Activated CD4-positive, alpha-beta T cell treated with anti-CD3 and anti-CD28 coated beads, Interleukin-2, amount 10 ng/mL, durations not matched to agents 24 days and 14 days (primary cell): ENCODE measurements at places on chromosomes 16 and 17. TPM values are rescaled to one million over a fixed set of nuclear protein-coding genes. Genes with fewer than 3 reads are reported as not detected.
A peak's percentile ranks its signal among the peaks of the same experiment; 100 is the strongest.

The CDH11 gene
- not detected in 2 replicates for total RNA-seq

DNA sequence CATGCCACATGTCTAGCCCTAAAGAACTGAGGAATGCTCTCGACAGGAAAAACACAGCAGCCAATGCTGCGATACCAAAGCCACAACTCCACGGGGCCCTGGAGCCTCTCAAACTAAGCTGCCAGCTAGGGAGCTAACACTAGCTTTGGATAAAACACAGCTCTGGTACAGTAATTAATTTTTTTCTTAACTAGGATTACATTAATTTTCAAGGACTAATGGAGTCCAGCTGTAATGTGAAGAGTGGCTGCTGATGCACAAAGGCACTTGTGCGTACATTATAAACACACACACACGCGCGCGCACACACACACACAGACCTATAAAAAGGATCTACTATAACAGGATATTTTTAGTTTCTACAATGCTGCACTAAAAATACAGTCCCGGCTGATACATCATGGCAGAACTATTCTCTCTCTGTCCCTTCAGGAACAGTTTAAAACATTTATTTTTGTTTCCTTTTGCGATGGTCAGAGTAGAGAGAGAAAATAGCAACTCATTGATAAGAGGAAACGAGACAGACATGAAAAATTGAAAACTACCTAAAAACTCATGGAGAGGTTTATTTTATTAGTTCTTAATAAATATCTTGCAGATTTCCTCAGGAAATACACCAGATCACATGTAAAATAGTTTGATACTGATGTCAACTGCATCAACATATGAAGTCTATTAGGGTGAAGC is 88.5 kb downstream of the SMG6 start:
- peaks cover 55% of the 10 kb centered on the region for H3K4me1 ChIP-seq
- DNase-seq, result peak; percentile 67
- peak overlapping the region; percentile 84 for H3K4me3 ChIP-seq

- H3K4me1 ChIP-seq, result peaks cover 39% of the 10 kb centered on the region
- H3K36me3 ChIP-seq, result no peaks in the 10 kb centered on the region
- peak overlapping the region; percentile 91 for H3K4me3 ChIP-seq
- peak overlapping the region; percentile 60 for H3K27ac ChIP-seq
- H3K27me3 ChIP-seq, result peaks cover 46% of the 10 kb centered on the region
Measured at GRCh38 chr17:14297161-14297851, 3.6 kb upstream of the HS3ST3B1 start.

The SDR42E2 gene
- total RNA-seq, result 0.07 TPM in 1 of 2 replicates, not detected in the other

The RAP1GAP2 gene
- 0.79 and 1.5 TPM in 2 replicates for total RNA-seq

The WNT3 gene
- 0.05 and 0.07 TPM in 2 replicates for total RNA-seq

- H3K4me1 ChIP-seq, result peaks cover 16% of the 10 kb centered on the region
- H3K4me3 ChIP-seq, result no peak overlapping the region
- no peak for DNase-seq
- no peak overlapping the region for H3K27ac ChIP-seq
- H3K36me3 ChIP-seq, result peaks cover 18% of the 10 kb centered on the region
- no peaks in the 10 kb centered on the region for H3K27me3 ChIP-seq
Measured at GRCh38 chr16:4696172-4696904, 3.0 kb downstream of the NUDT16L1 start.

The SLC12A4 gene
- total RNA-seq, result 40.6 and 44.7 TPM in 2 replicates

- H3K27ac ChIP-seq, result no peak overlapping the region
- no peak for DNase-seq
- peaks cover 10% of the 10 kb centered on the region for H3K4me1 ChIP-seq
- peaks cover 22% of the 10 kb centered on the region for H3K36me3 ChIP-seq
- H3K4me3 ChIP-seq, result no peak overlapping the region
Measured at GRCh38 chr16:4057439-4057877, 58.8 kb downstream of the ADCY9 start.

The TUBB3 gene
- 2.2 and 2.6 TPM in 2 replicates for total RNA-seq

The CDH1 gene
- total RNA-seq, result 1.4 and 1.5 TPM in 2 replicates

The KRTAP9-2 gene
- total RNA-seq, result not detected in 2 replicates

GRCh38 chr16:10349851-10350250 is 36.0 kb upstream of the ATF7IP2 start:
- no peak overlapping the region for H3K4me3 ChIP-seq
- no peaks in the 10 kb centered on the region for H3K36me3 ChIP-seq
- DNase-seq, result no peak
- H3K4me1 ChIP-seq, result no peaks in the 10 kb centered on the region

DNA sequence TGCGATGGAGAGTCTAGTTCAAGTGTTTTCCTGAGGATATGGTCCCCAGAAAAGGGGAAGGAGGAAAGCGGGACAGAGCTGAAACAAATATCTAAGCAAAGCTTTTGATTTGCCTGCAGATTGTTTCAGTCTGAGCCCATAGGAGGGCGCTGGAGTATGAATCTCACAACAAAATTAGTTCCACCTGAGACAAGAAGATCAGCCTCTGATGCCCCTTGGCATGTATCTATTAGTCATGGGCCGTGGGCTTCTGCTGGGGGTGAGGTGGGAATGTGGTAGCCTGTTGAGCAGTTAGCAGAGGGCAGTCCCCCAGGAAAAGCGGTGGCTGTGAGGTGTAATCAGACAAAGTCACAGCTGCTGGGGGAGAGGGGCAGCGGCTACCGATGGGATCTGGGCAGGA is 446.9 kb downstream of the CA10 start:
- no peak overlapping the region for H3K4me3 ChIP-seq
- no peak for DNase-seq
- no peaks in the 10 kb centered on the region for H3K36me3 ChIP-seq
- peaks cover 8% of the 10 kb centered on the region for H3K27me3 ChIP-seq

DNA sequence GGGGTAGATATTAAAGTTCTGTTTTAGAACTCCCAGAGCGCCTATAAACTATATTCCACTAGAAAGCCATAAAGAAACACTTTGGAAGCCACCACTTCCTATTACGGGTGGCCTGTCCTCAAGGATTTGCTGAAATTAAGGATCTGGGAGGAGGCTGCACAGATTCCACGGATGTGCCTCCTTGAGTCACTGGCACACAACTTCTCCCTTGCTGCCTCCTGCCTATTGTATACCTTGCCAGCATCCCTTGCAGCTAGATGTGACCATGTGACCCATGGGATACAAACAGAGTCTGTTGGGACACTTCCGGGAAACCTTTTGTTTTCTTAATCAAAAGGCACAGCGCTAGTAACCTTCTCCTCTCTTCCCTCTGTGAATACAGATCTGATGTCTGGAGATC is 263.0 kb downstream of the C16orf95 start:
- H3K27ac ChIP-seq, result no peak overlapping the region
- H3K4me3 ChIP-seq, result no peak overlapping the region
- DNase-seq, result no peak
- peaks cover 8% of the 10 kb centered on the region for H3K27me3 ChIP-seq

- H3K36me3 ChIP-seq, result no peaks in the 10 kb centered on the region
- peaks cover 9% of the 10 kb centered on the region for H3K27me3 ChIP-seq
- H3K27ac ChIP-seq, result no peak overlapping the region
- H3K4me1 ChIP-seq, result peaks cover 6% of the 10 kb centered on the region
Measured at GRCh38 chr16:56072096-56072495, 119.2 kb upstream of the GNAO1 start.

The CD300A gene
- 14.9 and 15.3 TPM in 2 replicates for total RNA-seq

DNA sequence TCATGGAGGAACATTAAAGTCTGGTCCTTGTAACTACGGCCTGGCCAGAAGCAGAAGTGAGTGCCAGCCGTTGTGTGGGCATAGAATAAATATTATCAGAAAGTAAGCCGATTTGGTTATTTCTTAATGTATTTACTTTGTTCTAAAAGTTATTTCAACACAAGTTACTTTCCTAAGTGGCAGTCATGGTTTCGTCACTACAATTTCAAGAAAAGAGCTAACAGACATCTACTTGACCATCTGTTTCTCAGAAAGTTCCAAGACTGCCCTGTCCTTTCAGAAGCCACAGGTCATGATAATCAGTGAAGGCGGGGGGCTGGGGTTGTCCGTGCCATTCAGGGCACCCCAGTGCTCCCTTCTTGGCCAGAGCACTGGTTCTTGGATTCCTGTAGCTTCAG is 14.9 kb upstream of the FASN start:
- no peak overlapping the region for H3K4me3 ChIP-seq
- DNase-seq, result no peak
- peaks cover 3% of the 10 kb centered on the region for H3K36me3 ChIP-seq
- no peak overlapping the region for H3K27ac ChIP-seq
- H3K4me1 ChIP-seq, result peaks cover 6% of the 10 kb centered on the region
- H3K27me3 ChIP-seq, result no peaks in the 10 kb centered on the region

The SLFN5 gene
- total RNA-seq, result 6.9 and 8.9 TPM in 2 replicates

- no peaks in the 10 kb centered on the region for H3K27me3 ChIP-seq
- no peak for DNase-seq
- no peak overlapping the region for H3K4me3 ChIP-seq
- peaks cover 4% of the 10 kb centered on the region for H3K36me3 ChIP-seq
Measured at GRCh38 chr17:20202141-20202621, 193.0 kb downstream of the SPECC1 start.

The TNFSF13 gene
- 2.4 and 3.5 TPM in 2 replicates for total RNA-seq

The DNASE1L2 gene
- total RNA-seq, result 1.7 and 2.1 TPM in 2 replicates

- no peak overlapping the region for H3K27ac ChIP-seq
- H3K27me3 ChIP-seq, result peaks cover 3% of the 10 kb centered on the region
- DNase-seq, result no peak
- no peaks in the 10 kb centered on the region for H3K36me3 ChIP-seq
- H3K4me1 ChIP-seq, result no peaks in the 10 kb centered on the region
- no peak overlapping the region for H3K4me3 ChIP-seq
Measured at GRCh38 chr17:67051837-67052236, 7.5 kb downstream of the CACNG1 start.

The HAGH gene
- total RNA-seq, result 50.3 and 57.7 TPM in 2 replicates

The PRAC1 gene
- not detected in 2 replicates for total RNA-seq

DNA sequence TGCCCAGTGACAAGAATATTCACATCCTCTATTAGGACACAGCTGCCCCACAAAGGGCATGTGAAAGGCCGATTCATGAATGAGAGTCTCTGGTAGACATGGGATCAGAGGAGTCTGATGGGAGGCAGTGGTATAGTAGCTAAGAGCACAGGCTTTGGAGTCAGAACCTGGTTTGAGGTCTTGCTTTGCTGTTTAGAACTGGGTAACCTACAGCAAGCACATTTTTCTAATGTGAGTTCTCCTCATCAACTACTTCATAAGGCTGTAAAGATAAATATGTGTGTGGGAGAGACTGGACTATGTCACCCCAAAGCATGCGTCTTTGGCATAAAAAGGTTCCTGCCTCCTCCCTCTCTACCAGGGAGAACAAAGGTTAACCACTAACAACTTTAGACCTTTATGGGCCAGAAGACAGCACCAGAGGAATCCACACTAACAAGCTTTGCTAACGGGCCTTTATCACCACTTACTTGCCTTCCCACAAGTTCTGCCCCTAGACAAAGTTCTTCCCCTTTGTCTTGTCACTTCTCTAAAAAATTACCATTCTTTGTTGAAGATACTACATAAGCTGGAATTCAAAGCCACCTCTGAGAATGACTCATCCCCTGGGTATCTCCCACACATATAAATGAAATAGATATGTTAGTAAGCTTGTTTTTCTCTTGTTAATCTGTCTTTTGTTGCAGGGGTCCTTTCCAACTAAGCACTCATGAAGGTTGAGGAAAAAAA is 21.1 kb downstream of the CDR2 start:
- peak overlapping the region; percentile 95 for H3K27ac ChIP-seq
- DNase-seq, result peak; percentile 75
- H3K4me1 ChIP-seq, result peaks cover 43% of the 10 kb centered on the region

GRCh38 chr16:85028685-85029407 is 1.3 kb downstream of the KIAA0513 start:
- H3K27me3 ChIP-seq, result peaks cover 1% of the 10 kb centered on the region
- peak overlapping the region; percentile 89 for H3K4me3 ChIP-seq
- H3K4me1 ChIP-seq, result peaks cover 36% of the 10 kb centered on the region
- DNase-seq, result peak; percentile 89

- H3K4me1 ChIP-seq, result no peaks in the 10 kb centered on the region
- H3K27me3 ChIP-seq, result no peaks in the 10 kb centered on the region
- H3K36me3 ChIP-seq, result no peaks in the 10 kb centered on the region
- DNase-seq, result no peak
- no peak overlapping the region for H3K27ac ChIP-seq
- H3K4me3 ChIP-seq, result no peak overlapping the region
Measured at GRCh38 chr17:71283486-71283885, 837.3 kb upstream of the SOX9 start.

The ANKRD40CL gene
- not detected in 2 replicates for total RNA-seq

The FXR2 gene
- 62.6 and 64.4 TPM in 2 replicates for total RNA-seq

GRCh38 chr17:57697891-57698711 is 47.0 kb downstream of the CCDC182 start:
- DNase-seq, result peak; percentile 50
- H3K4me1 ChIP-seq, result peaks cover 4% of the 10 kb centered on the region
- peaks cover 3% of the 10 kb centered on the region for H3K36me3 ChIP-seq
- H3K4me3 ChIP-seq, result no peak overlapping the region
- no peak overlapping the region for H3K27ac ChIP-seq

DNA sequence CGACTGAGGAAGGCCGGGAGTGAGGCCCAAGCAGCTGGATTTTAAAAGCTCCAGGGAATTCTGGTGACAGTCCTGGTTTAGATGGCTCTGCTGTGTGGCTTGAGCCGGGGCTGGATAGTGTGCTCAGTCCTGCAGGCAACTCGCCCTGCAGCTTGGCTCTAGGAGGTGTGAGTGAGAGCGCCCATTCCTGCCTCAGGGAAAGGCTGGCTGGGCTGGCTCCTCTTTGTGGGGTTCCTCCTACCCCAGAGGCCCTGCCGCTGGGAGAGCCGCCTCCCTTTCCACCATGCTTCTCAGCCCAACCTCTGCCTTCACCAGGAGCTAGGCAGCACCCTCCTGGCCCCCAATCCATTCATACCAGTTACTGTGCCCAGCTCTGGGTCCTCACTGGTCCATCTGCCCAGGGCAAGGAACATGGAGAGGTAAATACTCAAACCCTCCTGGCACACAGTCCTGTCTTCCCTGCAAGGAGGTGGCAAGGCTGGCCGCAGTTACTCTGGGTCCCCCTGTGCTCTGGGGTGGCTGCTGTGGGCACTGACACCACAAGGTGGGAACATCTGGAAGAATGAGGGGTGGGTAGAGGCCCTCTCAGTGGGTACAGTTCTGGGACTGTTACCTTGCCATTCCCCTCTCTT is 47.1 kb downstream of the VAC14 start:
- DNase-seq, result no peak
- H3K36me3 ChIP-seq, result peaks cover 6% of the 10 kb centered on the region
- H3K27me3 ChIP-seq, result no peaks in the 10 kb centered on the region

- H3K36me3 ChIP-seq, result no peaks in the 10 kb centered on the region
- peaks cover 3% of the 10 kb centered on the region for H3K27me3 ChIP-seq
- no peak overlapping the region for H3K27ac ChIP-seq
- DNase-seq, result no peak
Measured at GRCh38 chr16:66066404-66066803, 300.1 kb upstream of the CDH5 start.

DNA sequence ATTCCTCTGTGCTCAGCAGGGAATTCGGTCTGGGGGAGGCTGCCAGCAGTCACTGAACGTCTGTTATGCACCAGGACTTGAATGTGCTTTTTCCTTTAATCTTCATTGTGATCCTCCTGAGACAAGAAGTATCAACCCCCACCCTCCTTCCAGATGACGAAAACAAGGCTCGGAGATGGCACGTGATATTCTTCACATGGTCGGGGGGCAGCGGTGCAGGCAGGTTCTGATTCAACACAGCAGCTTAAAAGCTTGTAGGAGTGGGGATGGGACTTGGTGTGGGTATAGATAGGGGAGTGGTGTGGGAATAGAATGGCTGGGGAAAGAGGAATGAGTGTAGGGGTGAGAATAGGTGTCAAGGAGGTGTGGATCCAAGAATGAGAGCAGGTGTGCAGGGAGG is 6.4 kb downstream of the NECAB2 start:
- H3K27ac ChIP-seq, result no peak overlapping the region
- H3K4me1 ChIP-seq, result no peaks in the 10 kb centered on the region
- H3K27me3 ChIP-seq, result peaks cover 7% of the 10 kb centered on the region
- no peak for DNase-seq
- no peak overlapping the region for H3K4me3 ChIP-seq

GRCh38 chr17:12328204-12328603 is 307.5 kb downstream of the MAP2K4 start:
- DNase-seq, result no peak
- no peak overlapping the region for H3K27ac ChIP-seq
- H3K4me3 ChIP-seq, result no peak overlapping the region
- no peaks in the 10 kb centered on the region for H3K4me1 ChIP-seq
- no peaks in the 10 kb centered on the region for H3K27me3 ChIP-seq
